ENCODE measurements at places on chromosomes 4 and X.

GRCh38 chr4:141896687-141897086 is 260.3 kb downstream of the IL15 start:
- DNase-seq, result no peak

GRCh38 chr4:35106091-35106734 is 1138.1 kb downstream of the ARAP2 start:
- DNase-seq, result no peak

DNA sequence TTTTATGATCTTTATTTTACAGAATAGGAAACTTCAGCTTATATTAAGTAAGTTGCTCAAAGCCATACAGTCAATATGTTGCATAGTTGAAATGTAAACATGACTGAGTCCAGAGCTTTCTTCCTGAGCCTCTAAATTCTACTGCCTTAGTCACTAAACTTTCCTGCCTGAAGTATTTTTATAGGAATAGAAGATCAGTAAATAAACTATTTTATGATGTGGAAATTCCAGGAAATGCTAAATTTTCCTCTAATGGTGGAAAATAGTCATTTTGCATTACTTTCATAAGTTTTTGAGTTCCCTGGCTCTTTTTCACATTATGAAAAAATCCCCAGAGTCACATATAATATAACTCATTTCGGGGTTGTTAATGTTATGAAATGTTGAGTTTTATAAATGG is 182.8 kb downstream of the BANK1 start:
- DNase-seq, result no peak

DNA sequence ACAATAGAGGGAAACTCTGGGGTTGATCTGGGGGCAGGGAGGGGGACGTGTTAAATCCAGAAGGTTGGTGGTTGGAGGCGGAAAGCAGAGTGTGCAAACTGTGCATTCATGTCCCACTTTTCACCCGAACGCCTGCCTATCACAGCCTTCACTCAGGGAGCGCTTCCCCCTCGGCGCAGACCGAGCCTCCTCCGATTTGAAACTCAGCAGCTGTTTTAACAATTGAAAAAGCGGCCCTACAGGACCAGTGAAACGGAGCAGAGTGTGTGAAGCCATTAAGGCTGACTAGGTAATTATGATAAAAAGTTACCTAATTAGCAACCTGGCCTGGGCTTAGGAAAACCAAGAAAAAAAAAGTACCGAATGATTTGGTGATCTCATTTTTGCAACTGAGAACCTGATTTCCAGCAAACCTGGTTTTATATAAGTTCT is 685 bp upstream of the NDNF start:
- no peak for DNase-seq

- DNase-seq, result no peak
Measured at GRCh38 chrX:28969126-28969525, 381.9 kb downstream of the IL1RAPL1 start.

GRCh38 chr4:17771284-17771908 is 10.0 kb downstream of the FAM184B start:
- DNase-seq, result no peak

- no peak for DNase-seq
Measured at GRCh38 chr4:90274175-90274574, 147.0 kb downstream of the CCSER1 start.

DNA sequence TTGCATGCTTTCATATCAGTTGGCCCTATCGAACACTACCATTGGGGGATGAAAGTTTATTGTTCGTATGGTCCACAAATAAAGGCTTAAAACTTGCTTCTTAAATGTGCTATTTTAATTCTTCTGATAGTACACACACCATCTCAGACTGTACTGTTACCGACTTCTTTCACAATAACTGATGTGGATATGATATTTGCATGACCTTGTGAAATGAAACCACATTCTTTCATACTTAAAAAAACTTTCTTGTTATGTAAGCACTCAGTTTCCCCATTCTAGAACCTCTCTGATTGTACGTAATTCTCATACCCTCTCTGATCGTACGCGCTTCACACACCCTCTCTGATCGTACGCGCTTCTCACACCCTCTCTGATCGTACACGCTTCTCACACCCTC is 12.0 kb upstream of the WDR19 start:
- DNase-seq, result no peak

GRCh38 chr4:100986360-100986868 is 360.9 kb downstream of the PPP3CA start:
- no peak for DNase-seq

- no peak for DNase-seq
Measured at GRCh38 chr4:158823461-158823873, 54.6 kb downstream of the FNIP2 start.

- DNase-seq, result no peak
Measured at GRCh38 chr4:35063031-35063570, 1181.2 kb downstream of the ARAP2 start.

GRCh38 chr4:98778206-98778605 is 119.8 kb upstream of the TSPAN5 start:
- DNase-seq, result no peak

DNA sequence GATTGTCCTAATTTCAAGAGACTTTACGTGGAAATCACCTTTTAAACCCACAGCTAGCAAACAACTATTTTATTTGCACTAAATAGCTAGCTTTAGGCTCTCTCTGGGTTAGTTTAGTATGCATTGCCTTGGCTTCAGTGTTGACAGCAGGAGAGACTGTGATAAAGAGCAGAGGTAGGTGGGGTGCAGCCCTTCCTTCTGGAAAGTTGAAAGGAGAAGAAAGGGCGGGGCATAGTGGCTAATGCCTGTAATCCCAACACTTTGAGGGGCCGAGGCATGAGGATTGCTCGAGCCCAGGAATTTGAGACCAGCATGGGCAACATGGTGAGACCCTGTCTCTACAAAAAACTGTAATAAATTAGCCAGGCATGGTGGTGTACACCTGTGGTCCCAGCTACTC is 29.0 kb upstream of the TMEM154 start:
- no peak for DNase-seq

- no peak for DNase-seq
Measured at GRCh38 chrX:104430072-104430741, 135.8 kb upstream of the IL1RAPL2 start.

DNA sequence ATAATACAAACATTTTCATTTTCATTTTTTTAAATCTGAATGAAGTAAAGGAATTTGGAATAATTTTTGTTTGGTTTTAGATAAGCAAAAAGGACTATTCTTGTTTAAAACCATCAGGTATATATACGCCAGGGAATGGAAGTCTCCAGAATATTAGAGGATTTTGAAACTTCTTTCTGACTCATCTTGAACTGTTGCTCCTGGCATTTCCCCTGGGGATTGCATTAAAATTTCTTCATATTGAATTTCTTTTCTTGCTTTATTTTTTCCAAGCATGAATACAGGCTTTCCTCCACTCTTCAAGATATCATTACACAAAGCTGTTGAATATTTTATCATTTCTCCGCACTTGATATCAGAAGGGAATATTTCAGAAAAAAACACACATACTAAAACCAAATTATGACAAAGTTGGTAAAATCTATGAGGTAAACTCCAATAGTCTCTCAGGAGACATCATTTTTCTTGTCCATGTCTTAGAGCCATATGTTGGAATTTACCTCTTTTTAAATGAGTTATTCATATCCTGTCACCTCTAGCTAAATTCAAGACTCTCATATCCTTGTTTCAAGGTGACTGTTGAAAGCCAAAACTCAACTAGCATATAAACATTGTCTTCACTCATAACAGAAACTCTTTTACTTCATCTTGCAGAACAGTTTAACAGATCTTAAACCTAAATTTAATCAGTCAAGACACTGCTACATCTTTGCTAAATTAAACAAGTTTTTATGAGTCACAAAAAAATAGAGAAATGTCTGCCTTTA is 20.7 kb upstream of the CSN1S1 start:
- no peak for DNase-seq

GRCh38 chrX:24166078-24166477 is 16.5 kb downstream of the ZFX start:
- DNase-seq, result no peak

- no peak for DNase-seq
Measured at GRCh38 chr4:160350944-160351343, 1248.1 kb downstream of the RAPGEF2 start.
